H1 (cell line): ENCODE measurements at places on chromosomes 11 and 22.

DNA sequence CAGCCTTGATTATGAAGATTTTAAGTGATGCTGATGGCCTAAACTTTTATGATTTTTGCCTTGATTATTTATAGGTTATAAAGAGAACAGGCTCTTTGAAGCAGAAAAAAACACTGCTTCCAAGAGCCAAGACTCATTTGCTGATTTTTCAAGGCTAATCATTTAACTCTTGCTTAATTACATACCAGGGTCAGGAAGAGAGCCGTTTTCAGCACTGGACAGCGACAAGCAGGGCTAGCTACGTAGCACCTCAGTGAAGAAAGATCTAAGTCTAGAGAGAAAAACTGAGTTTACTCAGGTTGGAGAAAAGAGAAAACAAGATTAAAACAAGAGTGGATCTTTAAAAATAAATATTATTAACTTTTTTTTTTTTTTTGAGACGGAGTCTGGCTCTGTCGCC is 615.4 kb upstream of the B3GAT1 start:
- no peak for DNase-seq

- peak; percentile 61 for DNase-seq
These were observed 40.0 kb upstream of the CREB3L1 start for GRCh38 chr11:46237248-46238077.

GRCh38 chr22:45090497-45090910 is 73.2 kb upstream of the NUP50 start:
- no peak for DNase-seq

DNA sequence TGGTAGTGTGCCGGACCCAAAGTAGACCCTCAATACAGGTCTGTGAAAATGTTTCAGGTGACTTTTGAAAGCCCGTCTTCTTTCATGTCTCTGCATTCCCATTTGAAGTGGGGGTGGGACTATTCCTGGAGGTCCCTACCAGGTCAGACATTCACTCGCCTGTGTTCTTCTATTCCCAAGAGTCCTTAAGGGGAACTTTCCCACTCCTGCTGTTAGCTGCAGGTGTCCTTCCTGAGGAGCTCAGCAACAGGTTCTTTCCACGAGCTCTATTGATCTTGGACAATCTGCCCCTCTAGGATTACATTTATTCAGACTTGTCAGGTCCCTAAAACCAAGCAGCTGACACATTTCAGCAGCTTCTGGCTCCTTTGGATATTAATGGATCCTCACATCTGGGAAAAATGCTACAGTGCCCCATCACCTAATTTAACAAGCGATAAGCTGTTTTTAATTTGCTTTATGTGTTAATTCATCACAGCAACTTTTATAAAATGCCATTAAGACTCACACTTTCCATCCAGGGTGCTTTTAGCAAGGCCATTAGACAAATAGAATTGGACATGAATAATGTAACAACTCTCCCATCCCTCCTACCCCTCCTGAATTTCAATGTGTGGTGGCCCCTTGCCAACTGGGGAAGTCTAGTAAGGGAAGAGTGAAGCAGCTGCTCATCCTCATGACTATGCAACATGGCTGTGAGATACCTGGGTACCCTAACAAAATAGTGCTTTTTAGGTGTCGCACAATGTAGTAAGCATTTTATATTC is 259.5 kb upstream of the CCDC90B start:
- DNase-seq: no peak

- no peak for DNase-seq
These were observed 41.1 kb downstream of the TNRC6B start for GRCh38 chr22:40218723-40219294.

DNA sequence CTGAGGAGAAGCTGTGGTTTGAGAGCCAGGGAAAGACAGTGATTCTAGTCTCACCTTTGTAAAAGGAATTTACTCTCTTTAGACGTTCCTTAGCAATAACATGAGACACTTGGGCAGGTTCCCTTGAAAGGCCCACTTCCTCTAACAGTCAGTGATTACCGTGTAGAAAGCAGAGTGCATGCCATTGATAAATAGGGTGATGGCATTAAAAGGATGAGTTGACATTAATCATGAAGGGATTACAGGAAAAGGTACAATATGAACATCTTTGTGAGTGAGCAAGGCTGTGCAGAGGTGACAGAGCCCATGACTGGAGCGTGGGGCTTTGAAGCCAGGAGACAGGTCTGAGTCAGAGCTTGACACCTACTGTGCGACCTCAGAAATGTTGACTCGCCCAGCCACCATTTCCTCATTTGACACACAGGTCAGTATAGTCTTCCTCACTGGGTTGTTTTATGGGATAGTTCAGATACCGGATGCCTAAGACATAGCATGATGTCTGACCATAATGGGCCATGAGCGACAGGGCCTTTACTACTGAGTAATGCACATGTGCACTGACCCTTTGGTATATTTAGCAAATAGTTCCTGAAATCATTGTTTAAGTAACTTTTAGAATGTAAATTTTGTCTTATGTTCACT is 341.7 kb upstream of the MTNR1B start:
- no peak for DNase-seq

DNA sequence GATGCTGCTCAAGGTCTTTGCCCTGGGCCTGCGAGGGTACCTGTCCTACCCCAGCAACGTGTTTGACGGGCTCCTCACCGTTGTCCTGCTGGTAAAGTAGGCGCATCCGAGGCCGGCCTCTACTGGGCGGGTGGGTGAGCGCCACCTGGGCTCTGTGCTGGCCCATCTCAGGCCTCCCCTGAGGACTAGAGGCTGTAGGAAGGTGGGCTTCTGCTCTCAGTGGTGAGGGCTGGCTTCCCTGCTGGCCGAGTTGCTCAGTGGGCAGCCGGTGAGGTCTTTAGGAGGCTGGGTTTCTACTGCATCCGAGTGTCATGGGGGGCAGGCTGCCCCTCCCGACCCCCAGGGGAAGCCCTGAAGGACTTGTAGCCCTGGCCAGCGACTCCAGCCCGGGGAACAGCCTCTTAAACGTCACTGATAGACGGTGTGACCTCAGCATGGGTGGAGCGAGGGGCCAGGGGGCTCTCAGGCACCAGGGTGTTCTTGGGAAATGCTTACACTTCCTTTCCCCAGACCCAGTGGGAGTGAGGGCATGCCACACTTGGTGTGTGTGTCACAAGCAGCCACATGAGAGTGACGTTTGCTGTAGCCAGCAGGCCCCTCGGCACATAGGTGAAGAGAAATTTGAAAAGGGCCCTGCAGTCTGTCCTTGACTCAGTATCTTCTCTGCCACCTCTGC is 30.3 kb downstream of the TPCN2 start:
- DNase-seq: no peak

DNA sequence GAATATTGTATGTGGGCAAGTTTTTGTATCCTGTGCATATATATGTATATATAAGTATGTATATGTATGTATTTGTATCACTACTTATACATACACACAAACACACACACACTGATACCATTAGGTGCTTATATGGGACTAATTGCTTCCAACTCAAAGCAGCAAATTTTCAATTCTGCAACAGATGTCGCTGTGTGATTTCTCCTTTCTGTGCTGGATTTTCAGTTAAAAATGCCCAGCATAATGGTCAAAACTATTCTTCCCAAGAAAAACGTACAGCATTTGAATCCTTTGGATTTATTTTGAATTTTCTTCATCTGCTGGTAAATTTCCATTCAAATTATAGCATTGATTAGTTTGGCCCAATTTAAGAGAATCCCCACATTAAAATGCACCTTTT is 4.3 kb downstream of the CADM1 start:
- no peak for DNase-seq

DNA sequence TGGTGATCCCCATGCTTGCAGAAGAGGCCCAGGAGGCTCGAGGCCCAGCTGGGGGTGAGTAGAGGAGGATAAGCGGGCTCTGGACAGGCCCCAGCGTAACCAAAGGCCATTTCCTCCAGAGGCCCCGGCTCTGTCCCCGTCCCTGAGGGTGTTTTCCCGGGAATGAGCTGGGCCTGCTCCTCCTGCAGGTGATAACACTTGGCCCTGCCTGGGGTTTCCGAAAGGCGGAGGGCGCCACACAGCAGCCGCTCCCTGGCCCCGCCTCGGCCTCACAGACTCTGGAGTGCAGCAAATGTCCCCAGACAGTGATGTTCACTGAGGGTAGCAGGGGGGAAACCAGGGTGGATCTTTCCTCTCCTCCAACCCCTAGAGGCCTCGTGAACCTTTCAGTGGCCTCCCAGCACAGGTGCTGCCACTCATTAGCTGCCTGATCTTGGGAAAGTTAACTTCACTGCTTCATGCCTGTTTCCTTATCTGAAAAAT is 10.5 kb upstream of the MGAT3 start:
- peak; percentile 69 for DNase-seq

DNA sequence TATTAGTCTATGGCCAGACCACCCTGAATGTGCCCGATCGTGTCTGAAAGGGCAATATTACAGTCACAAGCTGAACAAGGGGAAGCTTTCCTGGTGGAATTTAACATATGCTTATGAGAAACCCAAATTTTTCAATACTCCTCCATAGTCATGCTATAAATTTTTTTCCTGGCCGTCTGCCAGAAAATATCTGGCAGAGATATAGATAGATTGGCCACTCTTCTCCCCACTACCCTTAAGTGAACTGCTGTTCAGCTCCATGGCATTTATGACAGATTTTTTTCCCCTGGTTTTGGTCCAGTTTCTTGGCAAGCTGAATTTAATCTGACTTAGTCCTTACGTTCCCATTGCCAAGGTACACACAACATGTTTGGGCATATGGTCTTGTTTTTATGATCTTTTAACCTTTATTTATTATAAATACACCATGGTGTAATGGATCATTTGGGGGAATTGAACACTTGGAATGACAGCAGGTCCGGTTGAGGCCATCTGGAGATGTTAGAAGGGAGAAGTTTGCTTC is 328.5 kb downstream of the CNTN5 start:
- DNase-seq: no peak

GRCh38 chr11:16356761-16357393 is 531 bp upstream of the SOX6 start:
- no peak for DNase-seq

- DNase-seq: no peak
These were observed 80.6 kb downstream of the GAB2 start for GRCh38 chr11:78336877-78337553.

DNA sequence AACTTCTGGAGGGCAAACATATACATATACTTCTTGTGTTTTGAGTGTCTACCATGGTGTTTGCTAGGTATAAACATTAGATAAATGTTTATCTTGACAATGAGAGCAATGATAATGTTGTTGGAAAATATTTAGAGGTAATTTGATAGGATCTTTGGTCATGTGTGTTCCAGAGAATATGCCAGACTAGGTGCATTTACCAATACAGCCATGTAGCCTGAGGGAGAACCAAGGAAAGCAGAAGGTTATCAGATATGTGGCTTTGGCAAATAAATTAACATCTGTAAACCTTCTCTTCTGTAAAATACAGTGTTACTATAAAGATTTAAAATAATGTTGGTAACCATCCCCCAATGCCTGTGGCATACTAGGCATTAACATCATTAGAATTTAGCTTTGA is 226.8 kb downstream of the C11orf87 start:
- DNase-seq: no peak
